ENCODE measurements at places on chromosomes 11 and 22.

DNA sequence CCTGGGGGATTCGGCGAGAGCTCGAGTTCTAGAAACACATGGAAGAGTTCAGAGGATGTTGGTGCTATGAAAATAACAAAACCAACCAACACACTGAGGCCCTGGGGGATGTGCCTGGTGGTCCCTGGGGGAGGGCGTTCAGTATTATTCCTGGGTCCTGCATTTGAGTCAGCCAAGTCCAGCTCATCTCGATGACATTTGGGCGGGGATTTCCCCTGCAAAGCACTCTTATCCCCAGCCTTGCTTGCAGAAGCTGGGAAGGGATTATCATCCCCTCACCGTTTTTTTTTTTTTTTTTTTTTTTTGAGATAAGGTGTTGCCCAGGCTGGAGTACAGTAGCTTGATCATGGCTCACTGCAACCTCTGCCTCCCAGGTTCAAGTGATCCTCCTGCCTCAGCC is 2.1 kb upstream of the SMIM38 start:
- no peak for DNase-seq

DNA sequence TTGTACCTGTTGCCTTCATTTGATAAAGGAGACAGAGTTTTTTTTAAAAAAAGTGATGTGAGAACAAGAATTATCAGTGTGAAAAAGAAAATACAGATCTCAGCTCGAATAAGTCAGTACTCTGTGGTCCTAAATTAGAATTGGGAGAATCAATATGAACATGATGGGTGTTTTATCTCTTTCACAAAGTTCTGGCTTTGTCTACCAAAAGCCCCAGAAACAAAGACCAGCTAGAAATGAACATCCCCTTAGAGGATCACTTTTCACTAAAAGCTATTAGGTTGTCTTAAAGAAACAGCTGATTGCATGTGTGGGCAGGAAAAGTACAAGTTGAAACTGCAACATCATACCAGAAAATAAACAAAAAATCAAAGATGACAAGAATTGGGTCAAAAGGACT is 8.4 kb upstream of the ST14 start:
- DNase-seq, result no peak

GRCh38 chr11:75286826-75287465 is 46.4 kb downstream of the TPBGL start:
- no peak for DNase-seq

- DNase-seq, result no peak
Observed at GRCh38 chr11:69461272-69461962, 20.0 kb upstream of the LINC01488 start.

DNA sequence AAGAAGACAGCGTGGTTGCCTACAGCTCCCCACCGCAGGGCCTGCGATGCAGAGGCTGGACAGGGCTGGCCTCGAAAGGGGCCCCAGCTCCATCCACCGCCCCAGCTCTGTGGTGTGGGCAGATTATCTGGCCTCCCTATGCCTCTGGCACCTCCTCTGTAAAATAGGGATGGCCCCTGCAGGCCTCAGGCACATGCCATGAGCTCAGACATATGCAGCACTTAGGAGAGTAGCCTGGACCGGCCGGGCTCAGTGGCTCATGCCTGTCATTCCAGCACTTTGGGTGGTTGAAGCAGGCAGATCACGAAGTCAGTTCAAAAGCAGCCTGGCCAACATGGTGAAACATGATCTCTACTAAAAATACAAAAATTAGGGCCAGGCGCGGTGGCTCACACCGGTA is 7.4 kb downstream of the APOBEC3D start:
- DNase-seq, result no peak

DNA sequence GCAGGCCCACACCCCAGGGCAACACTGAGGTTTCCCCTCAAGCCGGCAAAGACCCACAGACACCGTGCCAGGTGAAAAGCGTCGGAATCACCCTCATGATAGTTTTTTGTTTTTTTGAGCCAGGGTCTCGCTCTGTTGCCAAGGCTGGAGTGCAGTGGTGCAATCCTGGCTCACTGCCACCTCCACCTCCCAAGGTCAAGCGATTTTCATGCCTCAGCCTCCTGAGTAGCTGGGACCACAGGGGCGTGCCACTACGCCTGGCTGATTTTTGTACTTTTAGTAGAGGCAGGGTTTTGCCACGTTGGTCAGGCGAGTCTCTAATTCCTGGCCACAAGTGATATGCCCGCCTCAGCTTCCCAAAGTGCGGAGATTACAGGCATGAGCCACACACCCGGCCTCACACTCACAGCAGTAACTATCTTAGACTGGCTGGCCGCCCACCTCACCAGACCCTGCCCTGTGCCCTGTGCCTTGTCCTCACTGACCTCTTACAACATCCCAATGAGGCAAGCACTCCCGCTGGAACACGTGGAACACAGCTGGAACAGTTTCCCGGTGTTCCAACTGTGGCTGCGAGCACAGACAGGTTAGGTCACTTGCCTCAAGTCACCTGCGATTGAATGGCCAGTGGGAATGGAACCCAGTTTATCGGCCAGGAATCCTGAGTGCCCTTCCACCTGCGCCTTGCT is 21.1 kb downstream of the LRRC10B start:
- no peak for DNase-seq
